NB4 (cell line): ENCODE measurements at places on chromosomes 12 and 14.

DNA sequence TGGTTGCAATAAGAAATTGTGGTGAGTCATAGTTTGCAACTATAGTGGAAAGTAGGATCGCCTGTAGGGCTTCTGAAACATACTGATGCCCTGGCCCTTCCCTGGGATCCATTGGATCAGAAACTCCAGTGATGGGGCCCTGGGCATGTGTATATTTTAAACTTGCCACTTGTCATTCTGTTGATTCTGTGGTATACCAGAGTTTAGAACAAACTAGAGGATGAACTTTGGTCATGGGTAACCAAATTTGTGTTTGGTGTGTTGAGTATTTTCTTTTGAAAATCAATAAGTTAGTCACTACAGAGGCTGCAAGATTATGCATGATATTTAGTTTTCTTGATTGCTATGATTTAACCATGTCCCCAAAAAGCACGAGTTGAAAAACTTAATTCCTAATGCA, 142.2 kb downstream of the SLC15A5 start:
- DNase-seq = no peak

- peak; percentile 78 for DNase-seq
Measured at GRCh38 chr14:96100161-96101064, 61.3 kb downstream of the C14orf132 start.

DNA sequence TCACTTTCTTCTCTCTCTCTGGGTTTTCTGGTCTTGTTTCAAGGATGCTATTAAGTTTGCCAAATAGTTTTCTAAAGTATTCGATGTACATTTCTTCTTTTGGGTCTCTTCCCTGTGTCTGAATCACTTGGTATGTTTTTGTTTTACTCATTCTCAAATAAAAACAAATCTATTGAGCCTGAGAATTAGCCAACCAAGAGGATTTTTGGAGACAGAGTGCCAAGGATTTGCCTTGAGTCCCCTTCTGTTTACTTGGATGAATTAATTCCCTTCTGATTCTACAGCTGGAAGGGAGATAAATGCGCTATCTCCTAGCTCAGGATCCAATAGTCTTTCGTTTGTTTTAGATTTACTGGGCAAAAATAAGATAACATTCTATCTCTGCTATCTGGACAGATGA, 255.5 kb downstream of the SYT10 start:
- DNase-seq = no peak

DNA sequence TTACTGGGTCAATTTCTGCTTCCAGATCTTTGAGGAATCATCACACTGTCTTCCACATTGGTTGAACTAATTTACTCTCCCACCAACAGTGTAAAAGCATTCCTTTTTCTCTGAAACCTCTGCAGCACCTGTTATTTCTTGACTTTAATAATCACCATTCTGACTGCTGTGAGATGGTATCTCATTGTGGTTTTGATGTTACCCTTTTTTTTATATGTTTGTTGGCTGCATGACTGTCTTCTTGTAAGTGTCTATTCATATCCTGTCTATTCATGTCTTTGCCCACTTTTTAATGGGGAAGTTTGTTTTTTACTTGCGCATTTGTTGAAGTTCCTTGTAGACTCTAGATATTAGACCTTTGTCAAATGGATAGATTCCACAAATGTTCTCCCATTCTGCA, 324.9 kb downstream of the NAV3 start:
- no peak for DNase-seq

DNA sequence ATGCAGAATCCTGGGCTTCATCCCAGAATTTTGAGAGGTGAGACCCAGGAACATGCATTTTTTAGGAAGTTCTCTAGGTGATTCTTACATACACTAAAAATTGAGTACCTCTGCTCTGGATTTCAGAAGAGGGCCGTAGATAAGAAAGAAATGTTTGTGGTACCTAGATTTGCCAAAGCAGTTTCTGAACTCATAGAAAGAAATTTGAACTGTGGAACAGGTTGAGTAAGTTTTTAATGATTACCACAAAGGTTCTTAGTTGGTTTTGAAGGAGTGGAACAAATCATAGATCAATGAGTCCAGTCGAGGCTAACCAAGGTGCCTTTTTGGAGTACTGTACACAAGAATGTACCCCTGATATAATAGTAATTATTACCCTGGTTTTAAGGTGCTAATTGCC, 24.9 kb downstream of the TTLL5 start:
- DNase-seq = no peak

DNA sequence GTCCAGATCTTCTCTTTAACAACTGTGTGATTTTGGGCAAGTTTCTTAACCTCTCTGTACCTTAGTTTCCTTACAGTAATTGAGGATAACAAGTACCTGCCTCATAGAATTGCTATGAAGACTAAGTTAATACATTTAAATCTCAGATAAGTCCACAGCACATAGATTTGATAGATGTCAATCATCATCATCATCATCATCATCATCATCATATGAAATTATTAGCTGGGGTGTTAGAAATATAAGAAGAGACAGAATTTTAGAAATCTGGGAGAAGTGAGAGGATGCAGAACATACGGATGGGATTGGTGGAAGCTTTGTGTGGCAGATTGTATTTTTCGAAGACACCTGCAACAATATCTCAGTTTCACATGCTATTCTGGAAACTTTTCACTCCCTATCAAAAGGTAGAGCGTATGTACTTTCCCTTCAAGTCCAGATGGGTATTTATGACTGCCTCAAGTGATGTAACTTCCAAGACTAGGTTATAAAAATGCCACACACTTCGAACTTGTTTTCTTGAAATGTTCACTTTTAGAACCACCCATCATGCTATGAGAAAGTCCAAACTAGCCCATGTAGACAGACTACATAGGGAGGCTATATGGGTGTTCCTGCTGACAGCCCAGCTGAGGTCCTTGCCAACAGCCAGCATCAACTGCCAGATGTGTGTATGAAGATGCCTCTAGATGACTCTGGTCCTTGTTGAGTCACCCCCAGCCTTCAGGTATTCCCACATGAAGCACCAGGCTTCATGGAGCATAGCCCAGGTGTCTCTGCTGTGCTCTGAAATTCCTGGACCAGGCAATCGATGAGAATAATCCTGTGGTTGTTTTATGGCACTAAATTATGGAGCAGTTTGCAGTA, 20.7 kb upstream of the SDR39U1 start:
- no peak for DNase-seq

- DNase-seq = no peak
Measured at GRCh38 chr12:51522696-51523095, 68.3 kb upstream of the SCN8A start.

GRCh38 chr12:10190558-10191388, 11.9 kb downstream of the TMEM52B start:
- peak; percentile 74 for DNase-seq

DNA sequence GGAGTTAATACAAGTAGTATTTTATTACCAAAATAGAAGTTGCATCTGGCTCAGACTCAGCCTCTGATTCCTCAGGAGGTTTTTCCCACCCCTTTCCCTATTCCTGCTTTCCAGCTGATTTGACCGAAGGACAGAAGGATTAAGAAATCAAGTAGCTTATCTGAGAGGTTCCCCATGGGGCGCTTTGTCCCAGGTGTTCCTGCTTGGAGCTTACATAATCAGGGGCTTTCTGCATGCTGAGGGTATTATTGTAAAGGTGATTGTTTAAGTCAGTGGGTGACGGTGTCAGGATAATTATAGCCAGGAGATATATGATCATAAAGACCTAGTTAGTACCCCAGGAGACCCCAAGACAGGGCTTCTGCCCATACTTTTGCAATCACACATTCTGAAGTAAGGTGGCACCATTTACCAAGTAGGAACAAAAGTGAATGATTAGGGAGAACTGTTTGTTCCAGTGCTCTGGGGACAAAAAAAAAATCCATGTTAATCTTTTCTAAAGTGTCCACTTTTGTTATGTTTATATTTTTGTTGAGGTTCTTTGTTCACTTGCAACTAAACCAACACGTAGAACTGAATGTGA, 921.3 kb downstream of the NRXN3 start:
- no peak for DNase-seq

- no peak for DNase-seq
Measured at GRCh38 chr12:64780132-64780530, 20.9 kb upstream of the GNS start.

DNA sequence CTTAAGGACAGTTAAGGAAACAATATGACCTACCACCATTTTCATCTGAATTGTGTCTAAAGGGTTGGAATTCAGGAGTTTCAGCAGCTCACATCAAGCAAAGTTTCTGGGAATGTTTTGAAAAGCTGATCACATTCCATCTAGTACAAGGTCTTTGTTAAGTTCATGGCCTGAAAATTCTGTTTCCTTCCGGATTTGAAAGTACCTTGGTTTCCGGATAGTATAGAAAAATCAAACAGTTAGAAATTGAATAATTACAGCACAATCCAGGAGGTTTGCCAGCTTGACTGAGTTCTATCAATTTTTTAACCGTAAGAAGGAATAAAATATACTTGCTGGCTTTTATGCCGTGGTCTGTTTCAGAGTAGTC, 136.5 kb downstream of the HMGA2 start:
- no peak for DNase-seq

DNA sequence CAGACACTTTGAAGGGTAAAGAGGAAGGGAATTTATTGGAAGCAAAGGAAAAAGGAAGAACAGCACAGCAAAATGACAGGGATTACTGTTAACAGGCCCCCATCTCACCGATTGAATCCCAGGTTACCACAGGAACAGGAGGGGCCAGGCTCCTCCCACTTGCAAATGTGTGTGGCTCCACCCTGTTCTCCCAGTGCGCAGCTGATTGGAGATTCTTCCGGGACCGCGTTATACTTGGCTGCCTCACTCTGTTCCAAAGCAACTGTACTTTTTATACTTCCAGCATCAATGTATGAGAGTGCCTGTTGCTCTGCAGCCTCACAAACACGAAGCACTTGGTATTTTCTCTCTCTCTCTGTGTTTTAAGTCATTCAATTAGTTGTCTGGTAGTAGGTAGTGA, 273.6 kb upstream of the MDGA2 start:
- DNase-seq = no peak

DNA sequence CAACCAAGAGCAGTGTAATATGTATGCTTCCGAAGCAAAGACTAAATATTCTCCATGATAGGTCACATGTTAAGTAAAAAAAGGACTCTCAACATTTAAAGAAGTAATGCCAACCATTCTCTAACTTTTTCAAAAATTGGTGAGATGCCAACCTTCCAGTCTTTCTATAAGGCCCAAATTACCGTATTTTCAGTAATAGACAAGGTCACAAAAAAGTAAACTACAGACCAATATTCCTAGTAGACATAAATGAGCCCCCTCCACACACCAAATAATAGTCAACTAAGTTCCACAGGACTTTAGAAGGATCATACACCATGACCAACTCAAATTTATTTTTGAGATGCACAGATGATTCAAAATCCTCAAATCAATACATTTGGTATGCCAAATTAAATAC, 867.4 kb downstream of the TMEM121 start:
- DNase-seq = no peak

DNA sequence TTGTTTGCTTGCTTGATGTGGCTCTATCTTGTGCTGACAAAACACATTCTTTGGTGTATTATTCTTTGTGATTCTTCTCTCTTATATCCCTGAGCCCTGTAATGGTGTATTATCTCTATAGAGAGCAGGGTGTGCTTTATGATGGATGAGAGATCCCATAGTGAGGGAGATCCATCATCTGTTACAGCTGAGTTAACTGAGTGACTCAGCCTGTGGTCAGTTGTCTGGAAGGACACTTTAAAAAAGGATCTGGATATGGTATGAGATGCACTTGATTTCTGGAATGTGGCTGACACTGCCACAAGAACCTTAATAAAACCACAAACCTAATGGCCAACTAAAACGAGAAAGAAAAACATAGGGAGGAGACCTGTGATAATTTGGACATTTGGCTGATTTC, 461.4 kb upstream of the SYT1 start:
- no peak for DNase-seq

GRCh38 chr12:105015543-105015942, 29.4 kb downstream of the NOPCHAP1 start:
- DNase-seq = no peak

DNA sequence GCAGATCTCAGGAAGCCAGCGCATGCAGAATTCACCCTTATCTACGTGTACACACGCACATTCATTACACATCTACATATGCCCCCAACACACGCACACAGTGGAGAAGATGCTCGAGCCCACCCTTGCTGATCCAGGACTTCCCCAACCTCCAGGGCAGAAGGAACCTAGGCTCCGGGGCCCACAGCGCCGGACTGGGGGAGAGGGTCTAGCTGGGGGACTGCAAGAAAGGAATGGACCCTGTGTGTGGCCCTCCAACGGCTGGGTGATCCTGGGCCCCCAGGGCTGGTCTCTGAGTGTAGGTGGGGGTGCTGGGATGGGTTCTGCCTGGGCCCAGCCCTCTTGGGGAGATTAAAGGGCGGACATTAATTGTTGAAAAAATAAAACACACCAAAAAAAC, 128.1 kb upstream of the C14orf180 start:
- DNase-seq = no peak

DNA sequence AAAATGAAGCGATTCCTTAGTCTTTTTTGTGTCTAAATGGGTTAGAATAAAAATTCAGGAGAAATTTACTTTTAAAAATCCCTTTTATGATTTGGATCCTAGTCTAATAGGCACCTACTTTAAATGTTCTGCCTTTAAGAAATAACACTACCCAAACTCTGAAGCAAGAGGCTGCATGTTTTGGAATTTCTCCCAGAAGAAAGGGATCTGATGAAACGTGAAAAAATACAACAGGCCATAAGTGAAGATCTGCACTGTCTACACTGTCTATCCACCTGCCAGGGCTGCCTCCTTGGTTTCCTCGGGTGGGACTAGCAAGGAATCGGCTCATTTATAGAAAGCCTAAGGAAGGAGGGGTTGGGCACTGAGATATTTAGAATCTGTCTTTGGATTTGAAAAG, 22.1 kb downstream of the ACVR1B start:
- DNase-seq = no peak

DNA sequence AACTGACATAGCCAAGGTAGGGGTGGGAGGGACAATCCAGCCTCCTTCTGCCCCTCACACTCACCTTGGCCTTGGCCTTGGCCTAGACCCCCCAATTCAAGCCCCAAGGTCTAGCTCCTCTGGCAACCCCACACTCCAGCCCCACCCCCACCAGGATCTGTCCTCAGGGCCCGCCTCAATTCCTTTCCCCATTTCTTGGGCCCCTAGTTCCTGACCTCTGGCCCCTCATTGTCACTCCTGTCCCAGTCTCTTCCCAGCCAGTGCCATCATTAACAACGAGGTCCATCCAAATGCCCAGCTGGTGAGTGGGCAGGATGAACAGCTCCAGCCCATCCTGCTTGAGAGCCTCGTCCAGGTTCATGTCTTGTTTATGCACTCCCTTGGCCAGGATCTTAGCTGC, 6.8 kb upstream of the GDF11 start:
- no peak for DNase-seq

- DNase-seq = no peak
Measured at GRCh38 chr14:29037411-29037810, 270.8 kb downstream of the FOXG1 start.

DNA sequence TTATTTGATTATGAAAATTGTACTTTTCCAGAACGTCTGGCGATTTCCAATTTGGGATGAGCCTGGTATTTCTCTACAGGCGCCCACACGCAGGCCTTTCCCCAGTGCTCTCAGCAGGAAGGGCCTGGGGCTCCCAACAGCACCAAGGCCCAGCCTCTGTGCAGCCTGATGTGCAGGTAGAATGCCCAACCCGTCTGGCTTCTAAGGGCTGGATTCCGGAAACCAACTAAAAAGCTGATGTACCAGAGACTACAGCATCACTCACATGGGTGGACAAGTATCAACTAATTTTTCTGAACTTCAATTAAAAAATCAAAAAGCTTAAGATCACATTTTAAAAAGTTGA, 25.8 kb downstream of the CDC42BPB start:
- DNase-seq = no peak

- DNase-seq = peak; percentile 57
Measured at GRCh38 chr12:11228296-11228879, 41.1 kb downstream of the PRB3 start.

GRCh38 chr12:123843912-123844748, 82.0 kb downstream of the DNAH10 start:
- no peak for DNase-seq
